ENCODE measurements at places on chromosomes 11 and 22.

DNA sequence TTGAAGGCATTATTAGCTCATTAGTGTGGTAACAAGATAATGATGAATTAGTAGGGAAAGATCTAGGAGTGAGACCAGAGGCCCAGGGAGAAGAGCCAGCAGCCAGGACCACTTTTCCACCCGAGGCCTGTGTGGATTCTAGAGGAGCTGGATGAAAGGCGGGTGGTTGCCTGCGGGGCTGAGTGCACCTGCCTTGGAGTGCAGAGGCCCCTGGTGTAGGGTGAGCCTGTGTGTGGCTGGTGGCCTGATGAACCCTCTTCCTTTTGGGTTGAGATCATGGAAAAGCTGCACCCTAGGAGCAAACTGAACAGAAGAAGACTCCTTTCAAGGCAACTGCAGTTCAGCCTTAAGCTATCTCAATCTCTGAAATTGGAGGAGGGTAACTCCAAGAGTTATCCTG is 5.9 kb upstream of the TP53AIP1 start:
- no peak for DNase-seq

- DNase-seq, result no peak
Observed at GRCh38 chr11:29171360-29171950, 845.4 kb downstream of the KCNA4 start.

DNA sequence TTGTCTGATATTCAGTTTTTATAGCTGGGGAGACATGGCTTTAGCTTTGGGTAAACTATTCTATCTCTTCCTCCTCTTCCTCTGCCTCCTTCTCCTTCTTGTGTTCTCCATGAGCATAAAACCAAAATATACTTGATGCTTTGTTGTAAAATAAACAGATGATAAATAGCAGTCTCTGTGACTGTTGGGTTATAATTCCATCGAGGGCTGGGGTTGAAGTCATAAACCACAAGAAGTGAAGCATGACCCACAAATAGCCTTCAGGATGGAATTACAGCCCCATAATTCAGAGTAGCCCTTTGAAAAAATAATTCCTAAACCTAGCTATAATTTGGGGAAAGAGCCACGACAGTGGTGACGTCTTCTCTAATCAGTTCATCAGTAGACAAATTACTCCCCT is 177.7 kb downstream of the SNX19 start:
- DNase-seq, result no peak

DNA sequence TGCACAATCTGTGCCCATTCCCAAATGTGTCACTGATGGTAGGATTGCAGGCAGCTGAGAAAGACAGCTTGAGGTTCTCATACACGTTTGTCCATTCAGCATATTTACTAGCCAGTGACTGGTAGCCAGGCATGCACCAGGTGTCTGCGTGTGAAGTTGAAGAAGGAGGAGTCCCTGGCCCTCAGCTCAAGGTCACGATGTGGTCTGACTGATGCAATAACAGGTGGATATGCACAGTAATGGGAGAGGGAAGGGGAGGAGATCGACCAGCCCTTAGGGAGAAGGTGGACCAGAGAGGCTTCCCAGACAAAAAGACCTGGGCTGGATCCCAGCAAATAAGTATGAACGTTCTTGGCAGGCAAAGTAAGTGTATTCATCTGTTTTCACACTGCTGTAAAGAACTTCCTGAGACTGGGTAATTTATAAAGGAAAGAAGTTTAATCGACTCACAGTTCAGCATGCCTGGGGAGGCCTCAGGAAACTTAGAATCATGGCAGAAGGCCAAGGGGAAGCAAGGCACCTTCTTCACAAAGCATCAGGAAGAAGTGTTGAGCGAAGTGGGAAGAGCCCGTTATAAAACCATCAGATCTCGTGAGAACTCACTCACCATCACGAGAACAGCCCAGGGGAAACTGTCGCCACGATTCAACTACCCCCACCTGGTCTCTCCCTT is 96.0 kb downstream of the MN1 start:
- no peak for DNase-seq

DNA sequence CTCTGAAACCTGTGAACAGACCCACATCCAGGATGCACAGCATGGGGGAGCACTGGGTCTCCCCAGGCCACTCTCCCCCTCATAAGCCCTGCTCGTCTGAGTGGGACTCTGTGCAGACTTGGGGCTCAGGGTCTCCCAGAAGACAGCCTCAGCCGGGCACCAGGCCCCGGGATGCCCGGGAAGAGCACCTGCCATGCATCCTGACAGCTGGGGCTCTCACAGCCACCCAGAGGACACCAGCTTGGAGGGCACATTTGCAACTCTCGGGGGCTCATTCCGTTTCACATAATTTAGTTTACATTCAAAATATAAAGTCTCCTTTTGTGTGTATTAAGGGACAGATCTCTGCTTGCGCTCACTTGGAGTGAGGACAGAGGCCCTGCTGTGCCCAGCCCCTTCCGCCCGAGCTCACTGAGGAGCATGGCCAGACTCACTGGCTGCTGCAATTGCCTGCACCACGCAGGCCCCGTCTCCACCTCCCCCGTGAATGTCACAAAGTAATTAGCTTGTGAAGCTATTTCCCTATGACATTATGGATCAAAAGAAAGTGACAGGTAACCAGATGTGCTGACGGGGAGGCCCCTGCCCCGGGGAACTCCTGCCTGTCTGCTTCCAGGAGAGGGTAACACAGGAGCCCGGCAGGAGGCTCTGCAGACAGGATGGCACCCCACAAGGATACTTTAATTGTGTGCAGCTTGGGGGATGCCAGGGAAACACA is 275.6 kb downstream of the BRD1 start:
- DNase-seq, result no peak

GRCh38 chr11:94771951-94772350 is 3.8 kb downstream of the AMOTL1 start:
- no peak for DNase-seq

DNA sequence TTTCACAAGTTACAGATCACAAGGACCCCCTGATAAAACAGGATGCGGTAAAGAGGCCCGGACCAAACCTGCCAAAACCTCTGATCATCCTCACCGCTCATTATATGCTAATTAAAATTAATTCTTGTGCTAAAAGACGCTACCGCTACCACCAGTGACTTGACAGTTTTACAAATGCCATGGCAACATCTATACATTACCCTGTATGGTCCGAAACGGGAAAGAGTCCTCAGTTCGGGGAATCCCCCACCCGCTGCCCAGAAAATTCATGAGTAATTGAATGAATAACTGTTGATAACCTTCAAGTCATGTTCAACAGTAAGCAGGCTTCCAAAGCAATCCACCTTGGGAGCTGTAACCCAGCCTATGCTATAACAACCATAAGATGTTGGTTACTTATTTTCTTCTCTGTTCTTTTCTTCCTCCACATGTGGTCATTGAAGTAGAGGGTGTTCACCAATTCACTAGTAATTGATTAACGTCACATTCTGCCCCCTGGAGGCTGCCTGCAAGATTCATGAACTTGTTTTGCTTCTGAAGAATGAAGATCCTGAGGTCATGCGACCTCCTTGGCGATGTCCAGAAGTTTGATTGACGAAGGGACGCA is 20.6 kb downstream of the APOBEC3H start:
- peak; percentile 62 for DNase-seq

DNA sequence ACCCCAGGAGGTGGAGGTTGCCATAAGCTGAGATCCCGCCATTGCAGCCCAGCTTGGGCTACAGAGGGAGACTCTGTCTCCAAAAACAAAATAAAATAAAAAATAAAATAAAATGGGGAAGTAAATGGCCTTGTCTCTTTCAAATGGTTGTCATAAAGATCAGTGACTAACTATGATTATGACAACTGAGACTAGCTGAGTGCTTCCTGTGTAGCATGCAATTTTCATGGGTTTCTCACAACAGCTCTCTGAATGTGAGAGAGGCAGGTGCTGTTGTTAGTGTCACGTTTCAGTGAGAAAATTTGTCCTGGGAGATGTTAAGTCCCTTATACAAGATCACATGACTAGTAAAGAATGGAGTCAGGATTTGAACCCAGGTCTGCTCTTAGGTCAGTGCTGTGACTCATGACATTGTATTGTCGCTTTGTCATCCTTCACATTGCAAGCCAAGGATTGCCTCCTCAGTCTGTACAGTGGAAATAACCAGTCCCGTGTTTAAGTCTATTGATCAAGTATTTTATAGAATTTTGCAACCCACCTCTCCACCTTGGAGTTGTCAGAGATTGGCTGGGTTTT is 163.3 kb upstream of the CCDC90B start:
- DNase-seq, result no peak

- DNase-seq, result no peak
Observed at GRCh38 chr11:114293201-114293711, 2.9 kb upstream of the NNMT start.

DNA sequence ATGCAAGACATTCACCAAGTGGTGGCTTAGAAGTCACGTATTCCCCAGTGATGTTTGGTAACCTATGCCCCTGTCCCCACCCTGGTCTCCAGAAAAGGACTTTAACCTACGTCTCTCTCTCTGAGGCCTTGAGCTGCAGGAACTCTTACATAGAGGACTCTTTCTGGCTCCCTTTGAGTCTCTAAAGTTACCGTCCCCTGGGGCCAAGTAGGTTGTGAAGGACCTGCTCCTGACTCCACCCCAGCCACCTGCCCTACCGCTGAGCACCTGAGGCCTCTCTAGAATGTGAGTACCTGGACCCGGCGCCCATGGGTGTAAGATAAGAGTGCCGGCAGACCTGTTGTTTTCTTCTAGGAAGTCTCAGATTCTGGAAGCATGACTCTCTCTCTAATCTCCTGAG is 95.4 kb downstream of the TIMP3 start:
- no peak for DNase-seq

DNA sequence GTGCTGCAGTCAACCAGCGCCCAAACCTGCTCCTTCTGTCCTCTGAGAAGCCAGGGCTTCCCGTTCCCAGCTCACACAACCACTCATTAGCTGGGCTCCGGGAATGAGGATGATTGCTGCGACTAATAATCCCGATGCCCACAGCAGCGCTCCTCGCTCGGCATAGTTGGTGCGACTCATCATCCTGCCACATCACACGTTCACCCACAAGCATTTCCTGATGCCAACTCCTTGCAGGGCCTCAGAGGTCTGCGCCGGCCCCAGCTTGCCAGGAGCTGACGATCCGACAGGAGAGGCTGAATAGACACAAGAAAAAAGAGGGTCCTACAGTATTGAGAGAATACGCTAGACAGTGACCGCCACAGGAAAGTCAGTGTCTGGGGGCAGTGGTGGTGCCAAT is 10.6 kb upstream of the CSNK1E start:
- DNase-seq, result no peak

GRCh38 chr11:111155021-111155420 is 90.5 kb upstream of the POU2AF2 start:
- no peak for DNase-seq

DNA sequence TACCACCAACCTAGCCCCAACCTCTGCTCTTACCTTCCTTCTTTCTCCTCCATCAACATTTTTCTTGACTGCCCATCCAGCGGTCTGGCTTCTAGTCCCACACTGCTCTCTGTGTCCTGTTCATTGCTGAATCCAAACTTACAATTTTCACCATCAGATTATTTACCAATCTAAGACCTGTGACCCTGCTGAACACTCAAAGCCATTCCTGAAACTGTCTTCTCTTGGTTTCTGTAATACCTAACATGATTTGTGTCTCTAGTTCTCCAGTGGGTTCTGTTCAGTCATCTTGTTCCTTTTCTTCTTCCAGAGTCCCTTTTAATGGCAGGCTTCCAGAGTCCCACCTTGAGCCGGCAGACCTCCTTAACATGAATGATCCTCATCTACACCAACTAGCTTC is 24.1 kb downstream of the RRAS2 start:
- no peak for DNase-seq

DNA sequence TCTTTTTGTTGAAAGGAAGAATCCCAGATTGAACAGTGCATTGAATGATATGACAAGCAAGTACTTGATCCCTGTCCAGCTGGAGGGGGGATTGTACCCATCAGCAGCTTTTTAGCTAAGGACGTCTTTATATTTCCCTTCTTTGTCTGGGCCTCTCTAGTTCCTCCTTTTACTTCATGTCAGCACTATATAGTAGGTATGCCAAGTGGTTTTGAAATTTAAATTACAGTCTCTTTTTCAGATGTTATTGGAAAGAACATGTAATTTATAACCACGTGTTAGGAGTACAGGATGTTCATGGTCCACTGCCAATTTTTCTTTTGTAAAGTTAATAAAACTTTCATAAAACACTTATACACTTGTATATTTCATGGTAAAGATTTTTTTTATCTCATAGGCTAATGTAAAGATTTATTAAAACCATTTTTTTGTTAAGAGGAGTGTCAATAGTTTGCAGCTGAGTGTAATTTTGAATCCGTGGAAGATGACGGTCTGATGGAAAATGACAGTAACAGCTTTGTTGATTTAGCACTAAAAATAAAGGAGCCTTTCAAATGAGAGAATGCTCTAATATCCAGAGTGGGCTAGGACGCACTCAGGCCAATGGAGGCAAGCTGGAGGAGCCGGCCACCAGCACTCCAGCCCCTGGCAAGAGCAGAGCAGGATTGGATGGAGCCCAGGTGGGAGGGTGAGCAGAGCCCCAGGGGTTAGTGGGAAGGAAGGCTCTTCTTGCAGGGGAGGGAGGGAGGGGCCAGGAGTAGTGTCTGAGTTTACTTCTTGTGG is 488.3 kb downstream of the INSC start:
- no peak for DNase-seq

- no peak for DNase-seq
Observed at GRCh38 chr11:115317277-115318185, 186.7 kb downstream of the CADM1 start.

- DNase-seq, result no peak
Observed at GRCh38 chr22:46853191-46853590, 90.7 kb downstream of the TBC1D22A start.

DNA sequence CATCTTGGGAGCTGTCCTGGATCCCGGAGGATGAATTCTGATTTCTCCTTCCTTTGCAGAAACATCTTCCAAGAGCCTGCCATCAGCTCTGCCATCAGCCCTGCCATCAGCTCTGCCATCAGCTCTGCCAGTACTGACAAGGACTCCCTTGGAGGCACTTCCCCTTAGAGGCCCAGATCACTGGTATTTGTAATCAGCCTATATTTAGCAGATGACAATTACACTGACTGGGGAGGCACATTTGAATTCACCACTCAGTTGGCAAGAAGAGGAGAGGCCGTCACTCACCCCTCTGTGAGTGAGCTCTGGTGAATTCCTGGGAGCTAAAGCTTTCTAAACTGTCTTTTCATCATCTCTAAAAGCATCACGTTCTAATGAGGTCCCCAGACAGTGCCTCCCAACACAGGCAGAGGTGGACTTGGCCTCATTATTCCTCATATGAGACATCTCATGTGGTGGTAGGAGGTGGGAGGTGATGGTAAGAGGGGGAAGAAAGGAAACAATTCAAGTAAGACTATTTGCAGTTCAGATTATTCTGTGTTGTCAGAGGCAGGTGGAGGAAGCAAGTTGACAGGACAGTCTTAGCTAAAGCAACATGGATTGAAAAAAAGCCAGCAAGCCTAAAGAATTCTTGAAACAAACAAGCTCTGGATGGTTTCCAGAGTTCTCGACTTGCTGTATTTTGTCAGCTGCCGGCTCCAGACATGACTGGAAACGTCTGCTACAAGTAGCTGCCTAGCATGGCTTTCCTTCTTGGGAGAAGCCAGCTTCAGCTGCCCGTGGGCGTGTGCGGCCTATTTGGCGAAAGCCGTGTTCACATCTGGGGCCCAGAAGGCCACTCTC is 771.7 kb downstream of the TBC1D22A start:
- DNase-seq, result no peak

- DNase-seq, result no peak
Observed at GRCh38 chr11:970319-970871, 44.7 kb downstream of the AP2A2 start.

GRCh38 chr11:78906566-78906965 is 331.9 kb upstream of the NARS2 start:
- no peak for DNase-seq

- DNase-seq, result no peak
Observed at GRCh38 chr11:70542406-70542805, 144.1 kb downstream of the CTTN start.

- DNase-seq, result no peak
Observed at GRCh38 chr11:112828421-112828820, 132.8 kb upstream of the NCAM1 start.
